RPMI7951 (cell line): ENCODE measurements at places on chromosomes 2 and 18.

DNA sequence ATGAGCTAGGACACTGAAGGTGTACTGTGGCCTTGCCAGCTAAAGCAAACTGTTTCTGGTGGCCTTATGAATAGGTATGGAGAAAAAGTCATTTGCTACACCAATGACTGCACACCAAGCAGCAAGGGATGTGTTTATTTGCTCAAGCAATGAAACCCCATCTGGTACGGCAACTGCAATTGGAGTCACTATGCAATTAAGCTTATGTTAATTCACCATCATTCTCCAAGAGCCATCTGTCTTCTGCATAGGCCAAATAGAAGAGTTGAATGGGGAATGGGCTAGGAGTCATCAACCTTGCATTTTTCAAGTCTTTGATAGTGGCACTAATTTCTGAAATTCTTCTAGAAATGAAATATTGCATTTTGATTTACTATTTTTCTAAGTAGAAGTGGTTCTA is 372.0 kb downstream of the KCNJ3 start:
- DNase-seq: no peak

- DNase-seq: no peak
These were observed 3.9 kb upstream of the SRBD1 start for GRCh38 chr2:45614871-45615415.

DNA sequence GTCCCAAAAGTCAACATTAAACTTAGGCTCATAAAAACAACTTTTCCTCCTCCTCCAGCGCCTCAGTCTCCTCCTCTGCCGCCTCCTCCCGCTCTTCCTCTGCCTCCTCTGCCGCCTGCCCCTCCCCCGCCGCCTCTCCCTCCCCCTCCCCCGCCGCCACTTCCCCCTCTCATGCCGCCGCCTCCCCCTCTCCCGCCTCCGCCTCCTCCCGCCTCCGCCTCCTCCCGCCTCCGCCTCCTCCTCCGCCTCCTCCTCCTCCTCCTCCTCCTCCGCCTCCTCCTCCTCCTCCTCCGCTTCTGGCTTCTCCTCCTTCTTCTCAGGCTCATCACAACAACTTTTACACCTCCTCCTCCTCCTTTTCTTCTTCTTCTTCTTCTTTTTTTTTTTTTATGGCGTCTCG is 599.9 kb downstream of the TMEM182 start:
- DNase-seq: no peak

GRCh38 chr2:178650554-178650953 is 156.7 kb downstream of the TTN start:
- no peak for DNase-seq

DNA sequence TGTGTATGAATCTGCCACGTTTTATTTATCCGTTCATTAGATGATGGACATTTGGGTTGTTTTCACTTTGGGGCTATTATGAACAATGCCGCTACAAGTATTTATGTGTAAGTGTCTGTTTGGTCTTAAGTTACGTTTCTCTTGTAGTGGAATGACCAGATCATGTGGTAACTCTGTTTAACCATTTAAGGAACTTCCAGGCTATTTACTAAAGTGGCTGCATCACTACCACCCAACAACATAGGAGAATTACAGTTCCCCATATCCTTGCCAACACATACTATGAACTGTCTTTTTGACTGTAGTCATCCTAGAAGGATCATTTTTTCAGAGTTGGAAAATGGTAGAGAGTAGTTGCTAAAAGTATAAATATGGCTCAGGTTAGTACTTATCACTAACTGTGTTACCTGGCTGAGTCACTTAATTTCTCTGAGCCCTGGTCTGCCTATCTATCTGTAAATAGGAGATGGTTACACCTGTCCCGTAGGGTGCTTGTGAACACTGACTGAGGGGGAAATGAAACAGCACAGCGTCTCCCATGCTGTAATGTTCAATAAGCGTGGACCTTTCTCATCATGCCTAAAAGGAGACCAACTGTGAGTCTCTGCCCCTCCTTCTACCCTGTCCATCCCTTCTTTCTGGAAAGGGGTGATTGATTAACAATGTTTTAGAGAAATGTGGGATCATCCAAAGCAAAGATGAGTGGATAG is 103.1 kb downstream of the SH3RF3 start:
- DNase-seq: no peak

DNA sequence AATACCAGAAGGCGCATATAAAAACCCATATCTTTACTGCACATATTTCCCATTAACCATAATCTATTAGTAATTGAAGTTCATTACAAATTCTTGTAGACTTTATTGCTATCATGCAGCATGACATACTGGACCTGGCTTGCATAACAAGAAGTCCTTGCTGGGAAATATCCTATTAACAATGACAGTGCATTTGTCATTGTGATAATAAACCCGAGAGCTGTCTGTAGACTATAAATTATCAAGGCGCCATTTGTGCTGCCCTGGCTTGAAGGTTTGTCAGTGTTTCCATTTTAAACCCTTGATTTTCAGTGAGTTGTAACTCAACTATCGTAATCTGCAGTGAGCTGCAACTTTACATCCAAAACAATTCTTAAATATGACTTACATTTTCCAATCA is 59.0 kb downstream of the HNMT start:
- DNase-seq: no peak

DNA sequence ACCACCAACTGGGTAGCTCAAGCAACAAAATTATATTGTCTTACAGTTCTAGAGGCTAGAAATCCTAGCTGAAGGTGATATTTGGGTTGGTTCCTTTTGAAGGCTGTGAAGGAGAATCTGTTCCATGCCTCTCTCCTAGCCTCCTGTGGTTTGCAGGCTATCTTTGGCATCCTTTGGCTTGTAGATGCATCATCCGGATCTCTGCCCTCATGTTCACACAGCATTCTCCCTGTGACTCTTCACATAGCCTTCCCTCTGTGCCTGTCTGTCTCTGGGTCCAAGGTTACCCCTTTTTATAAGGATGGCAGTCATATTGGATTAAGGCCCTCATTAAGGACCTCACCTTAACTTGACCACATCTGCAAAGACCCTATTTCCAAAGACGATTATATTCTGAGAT is 78.6 kb upstream of the MAP3K20 start:
- DNase-seq: peak; percentile 39

DNA sequence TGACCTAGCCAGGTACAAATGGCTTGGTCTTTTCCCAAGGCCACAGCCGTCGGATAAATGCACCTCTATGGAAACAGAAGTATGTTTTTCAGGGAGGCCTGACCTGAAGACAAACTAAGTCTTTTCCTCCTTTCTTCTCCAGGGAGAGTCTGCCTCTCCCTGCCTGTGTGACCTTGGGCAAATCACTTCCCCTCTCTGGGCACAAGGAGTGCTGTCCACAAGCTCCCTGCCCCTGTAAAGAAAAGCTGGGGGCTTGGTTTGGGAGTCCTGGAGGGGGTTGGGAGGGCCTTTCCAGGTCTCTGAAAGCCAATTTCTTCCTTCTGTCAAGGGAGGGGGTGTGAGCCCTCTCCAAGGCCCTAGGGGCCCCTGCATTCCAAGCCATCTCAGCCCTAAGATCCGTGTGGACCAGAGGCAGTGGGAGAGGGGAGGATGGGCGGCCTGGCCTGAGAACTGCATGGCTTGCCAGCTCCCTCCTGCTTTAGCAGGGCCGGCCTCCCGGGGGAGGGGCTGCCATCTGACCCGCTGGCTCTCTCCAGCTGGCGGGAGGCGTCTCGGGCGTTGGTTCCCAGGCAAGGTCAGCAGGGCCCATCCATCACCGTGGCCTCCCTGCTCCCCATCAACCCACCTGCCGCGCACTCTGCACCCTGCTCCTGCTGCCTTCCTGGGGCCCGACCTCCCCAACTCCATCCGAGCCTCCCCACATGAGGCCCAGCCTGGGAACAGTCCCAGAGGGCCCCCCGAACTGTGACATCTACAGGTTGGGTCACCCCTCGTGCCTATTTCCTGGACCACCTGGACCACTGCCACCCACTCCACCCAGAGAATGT is 61.4 kb downstream of the SMAD7 start:
- no peak for DNase-seq

GRCh38 chr18:28039078-28039477 is 137.9 kb downstream of the CDH2 start:
- DNase-seq: peak; percentile 81

DNA sequence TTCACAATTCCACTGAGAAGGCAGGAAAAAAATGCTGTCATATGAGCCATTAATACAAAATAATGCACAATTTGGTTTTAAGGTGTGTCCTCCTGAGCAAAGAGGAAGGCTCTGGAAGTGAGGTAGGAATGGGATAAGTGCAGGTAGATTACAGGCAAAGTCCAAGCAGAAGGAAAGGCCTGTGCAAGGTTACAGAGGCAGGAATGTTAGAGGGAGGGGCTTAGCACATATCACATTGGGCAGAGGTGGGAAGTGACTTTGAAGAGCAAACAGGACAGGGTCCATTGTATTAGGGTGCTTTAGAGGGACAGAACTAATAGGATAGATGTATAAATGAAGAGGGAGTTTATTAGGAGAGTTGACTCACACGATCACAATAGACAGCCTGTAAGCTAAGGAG is 14.7 kb upstream of the CLIP4 start:
- no peak for DNase-seq

DNA sequence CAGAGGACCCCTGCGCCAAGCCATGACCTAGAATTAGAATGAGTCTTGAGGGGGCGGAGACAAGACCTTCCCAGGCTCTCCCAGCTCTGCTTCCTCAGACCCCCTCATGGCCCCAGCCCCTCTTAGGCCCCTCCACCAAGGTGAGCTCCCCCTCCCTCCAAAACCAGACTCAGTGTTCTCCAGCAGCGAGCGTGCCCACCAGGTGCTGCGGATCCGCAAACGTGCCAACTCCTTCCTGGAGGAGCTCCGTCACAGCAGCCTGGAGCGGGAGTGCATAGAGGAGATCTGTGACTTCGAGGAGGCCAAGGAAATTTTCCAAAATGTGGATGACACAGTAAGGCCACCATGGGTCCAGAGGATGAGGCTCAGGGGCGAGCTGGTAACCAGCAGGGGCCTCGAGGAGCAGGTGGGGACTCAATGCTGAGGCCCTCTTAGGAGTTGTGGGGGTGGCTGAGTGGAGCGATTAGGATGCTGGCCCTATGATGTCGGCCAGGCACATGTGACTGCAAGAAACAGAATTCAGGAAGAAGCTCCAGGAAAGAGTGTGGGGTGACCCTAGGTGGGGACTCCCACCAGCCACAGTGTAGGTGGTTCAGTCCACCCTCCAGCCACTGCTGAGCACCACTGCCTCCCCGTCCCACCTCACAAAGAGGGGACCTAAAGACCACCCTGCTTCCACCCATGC is 3.0 kb downstream of the PROC start:
- no peak for DNase-seq

- DNase-seq: no peak
These were observed 1.2 kb downstream of the KIF5C start for GRCh38 chr2:148876202-148876594.

GRCh38 chr2:73133566-73134197 is 20.9 kb upstream of the RAB11FIP5 start:
- no peak for DNase-seq

GRCh38 chr2:189249901-189250300 is 70.3 kb upstream of the COL5A2 start:
- DNase-seq: no peak

GRCh38 chr2:143679617-143680016 is 550.4 kb downstream of the ARHGAP15 start:
- no peak for DNase-seq

- peak; percentile 59 for DNase-seq
These were observed 128.5 kb downstream of the QPCT start for GRCh38 chr2:37472959-37473358.

GRCh38 chr2:177541258-177541991 is 148.9 kb downstream of the AGPS start:
- no peak for DNase-seq

DNA sequence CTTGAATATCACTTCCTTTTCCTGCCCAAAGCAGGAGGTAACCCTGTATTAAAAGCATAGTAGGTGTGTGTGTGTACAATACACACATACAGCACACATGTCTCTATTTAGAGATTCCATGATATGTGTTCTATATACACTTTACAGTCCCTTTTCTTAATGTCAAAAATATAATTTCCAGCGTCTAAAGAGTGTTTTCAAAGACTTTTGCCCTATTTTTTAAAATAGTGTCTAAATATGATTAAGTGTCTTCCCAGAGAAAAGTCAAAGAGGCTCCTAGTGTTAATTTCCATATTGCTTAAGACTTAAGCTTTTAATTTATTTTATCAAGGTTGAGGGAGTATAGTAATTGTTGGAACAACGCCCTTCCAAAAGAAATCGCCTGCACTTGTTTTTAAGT is 420.3 kb upstream of the POU3F3 start:
- DNase-seq: no peak

GRCh38 chr2:234595829-234596228 is 98.9 kb upstream of the ARL4C start:
- peak; percentile 88 for DNase-seq

- no peak for DNase-seq
These were observed 72.3 kb upstream of the ITGA4 start for GRCh38 chr2:181384923-181385322.

DNA sequence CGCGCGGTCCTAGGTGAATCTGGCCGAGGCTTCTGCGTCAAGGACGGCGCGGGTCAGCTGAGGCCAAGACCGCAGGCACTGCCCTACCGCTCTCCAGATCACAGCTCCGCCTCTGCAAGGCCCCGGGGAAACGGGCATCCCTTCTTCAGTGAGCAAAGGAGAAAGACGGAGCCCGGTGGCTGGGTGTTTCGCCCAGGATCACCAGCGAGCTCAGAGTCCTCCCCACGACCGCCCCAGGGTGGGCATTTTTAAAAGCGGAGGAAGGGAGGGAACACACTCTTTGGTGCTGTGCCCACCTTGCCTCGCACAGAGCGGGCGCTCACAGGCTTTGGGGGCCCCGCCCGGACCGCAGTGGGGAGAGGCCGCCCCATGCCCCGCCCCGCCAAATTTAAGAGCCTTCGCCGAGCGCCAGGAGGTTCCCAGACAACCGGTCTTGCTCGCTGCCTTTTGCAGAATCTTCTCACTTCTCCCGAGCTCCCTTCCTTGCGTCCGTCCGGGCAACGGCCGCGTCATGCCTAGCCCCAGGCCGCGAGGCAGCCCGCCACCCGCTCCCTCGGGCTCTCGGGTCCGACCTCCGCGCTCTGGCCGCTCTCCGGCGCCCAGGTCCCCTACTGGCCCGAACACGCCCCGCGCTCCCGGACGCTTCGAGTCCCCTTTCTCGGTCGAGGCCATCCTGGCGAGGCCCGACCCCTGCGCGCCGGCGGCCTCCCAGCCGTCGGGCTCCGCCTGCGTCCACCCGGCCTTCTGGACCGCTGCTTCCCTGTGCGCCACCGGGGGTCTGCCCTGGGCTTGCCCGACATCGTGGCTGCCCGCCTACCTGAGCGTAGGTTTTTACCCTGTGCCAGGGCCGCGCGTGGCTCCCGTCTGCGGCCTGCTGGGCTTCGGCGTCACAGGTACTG is at the start of gene NOTO:
NOTO (plus strand) TSS at position 419 of the 899 bp plus-strand sequence; CDS start at position 512, 93 bp downstream.
- DNase-seq: peak; percentile 32
